Tongue (tissue), 3 donors: ENCODE measurements at places on chromosomes 11 and 22.

GRCh38 chr11:47924184-47924691, 56.1 kb upstream of the PTPRJ start:
- no peak for DNase-seq

- no peak for DNase-seq
Measured at GRCh38 chr22:21876486-21877176, 9.2 kb upstream of the MAPK1 start.

- no peak for DNase-seq
Measured at GRCh38 chr11:22749536-22749935, 80.1 kb downstream of the SVIP start.

DNA sequence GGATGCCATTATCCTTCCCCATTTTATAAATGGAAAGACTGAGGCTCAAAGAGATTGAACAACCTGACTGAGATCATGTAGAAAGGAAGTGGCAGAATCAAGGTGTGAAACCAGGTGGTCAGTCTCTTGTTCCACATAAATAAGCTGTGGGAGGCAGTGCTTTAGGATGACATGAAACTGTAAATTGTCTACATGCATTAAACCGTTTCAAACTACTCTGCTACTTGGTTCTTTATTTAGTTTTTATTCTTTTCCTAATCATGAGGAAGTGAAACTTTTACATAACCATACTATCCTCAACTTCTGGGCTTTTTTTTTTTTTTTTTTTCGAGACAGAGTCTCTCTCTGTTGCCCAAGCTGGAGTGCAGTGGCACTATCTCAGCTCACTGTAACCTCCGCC, 34.9 kb downstream of the CADM1 start:
- no peak for DNase-seq

GRCh38 chr22:24442352-24442744, 14.9 kb downstream of the ADORA2A start:
- DNase-seq, result no peak

DNA sequence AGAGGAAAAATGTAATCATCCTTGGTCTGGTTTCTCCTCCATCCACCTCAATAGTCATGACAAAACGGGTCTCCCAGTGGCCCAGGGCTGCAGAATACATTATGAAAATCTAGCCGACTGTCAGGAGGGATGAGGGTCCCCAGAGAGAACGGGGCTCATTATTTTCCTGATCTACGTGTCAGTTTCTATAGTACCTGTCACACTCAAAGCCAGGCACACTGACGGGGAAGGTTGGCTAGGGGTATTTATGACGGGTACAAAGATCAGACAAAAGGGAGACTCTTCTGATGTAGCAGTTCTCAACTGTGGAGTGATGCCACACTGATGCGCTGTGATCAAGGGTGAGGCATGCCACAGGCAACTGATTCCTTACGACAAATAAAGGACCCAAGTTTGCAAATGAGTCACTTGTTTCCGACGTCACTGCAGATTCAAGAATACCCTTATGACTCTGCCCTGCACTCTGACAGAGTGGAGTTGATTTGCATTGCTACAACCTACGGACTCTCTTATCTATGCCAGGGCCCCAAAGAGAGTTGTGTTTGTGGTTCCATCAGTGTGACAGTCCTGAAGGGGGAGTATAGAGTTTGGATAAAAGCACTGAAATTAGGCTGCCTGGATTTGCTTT, 188.2 kb upstream of the TBCEL start:
- DNase-seq, result no peak

DNA sequence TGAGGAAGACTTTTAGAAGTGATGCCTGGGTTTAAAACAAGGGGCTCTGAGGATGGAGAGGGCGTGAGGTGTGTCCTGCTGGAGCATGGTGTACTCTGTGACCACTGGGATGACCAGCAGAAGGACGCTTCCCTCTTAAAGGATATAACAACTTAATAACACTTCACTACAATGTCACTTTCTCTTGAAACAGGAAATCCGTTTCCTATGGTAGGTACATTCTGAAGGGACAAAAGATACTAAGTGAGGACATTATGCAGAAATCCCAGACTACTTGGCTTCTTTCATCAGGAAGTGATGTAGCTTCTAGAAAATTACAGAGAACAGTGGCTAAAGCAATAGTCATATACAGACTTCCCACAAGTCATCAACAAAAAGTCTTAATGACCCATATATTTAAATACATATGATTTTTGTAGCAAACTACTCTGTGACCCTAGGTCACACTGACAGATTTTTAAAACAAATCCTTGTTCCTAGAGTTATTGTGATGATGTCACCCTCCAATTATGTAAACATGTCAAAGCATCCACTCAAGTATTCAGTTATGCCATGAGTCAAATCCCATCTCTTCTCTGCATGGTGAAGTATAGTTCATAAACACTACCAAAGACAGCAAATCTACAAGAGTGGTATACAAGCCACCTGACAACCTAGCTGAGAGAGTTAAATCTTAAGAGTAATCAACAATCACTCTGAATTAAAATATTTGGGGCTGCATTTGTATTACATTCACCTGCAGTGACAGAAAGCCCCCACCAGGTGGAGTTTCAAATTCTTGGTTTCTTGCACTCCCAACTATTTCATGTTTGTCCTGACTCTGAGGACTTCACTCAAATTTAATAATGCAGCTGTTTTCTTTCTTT, 32.8 kb downstream of the PITPNB start:
- peak; percentile 67 for DNase-seq

- DNase-seq, result no peak
Measured at GRCh38 chr11:86182976-86183584, 61.5 kb upstream of the EED start.

GRCh38 chr11:35014346-35014745, 97.9 kb downstream of the PDHX start:
- DNase-seq, result peak; percentile 85

- DNase-seq, result no peak
Measured at GRCh38 chr11:76189682-76190081, 16.6 kb downstream of the WNT11 start.

- DNase-seq, result no peak
Measured at GRCh38 chr11:76729214-76729613, 53.9 kb upstream of the TSKU start.

- DNase-seq, result no peak
Measured at GRCh38 chr22:36764060-36764459, 11.9 kb downstream of the IFT27 start.

DNA sequence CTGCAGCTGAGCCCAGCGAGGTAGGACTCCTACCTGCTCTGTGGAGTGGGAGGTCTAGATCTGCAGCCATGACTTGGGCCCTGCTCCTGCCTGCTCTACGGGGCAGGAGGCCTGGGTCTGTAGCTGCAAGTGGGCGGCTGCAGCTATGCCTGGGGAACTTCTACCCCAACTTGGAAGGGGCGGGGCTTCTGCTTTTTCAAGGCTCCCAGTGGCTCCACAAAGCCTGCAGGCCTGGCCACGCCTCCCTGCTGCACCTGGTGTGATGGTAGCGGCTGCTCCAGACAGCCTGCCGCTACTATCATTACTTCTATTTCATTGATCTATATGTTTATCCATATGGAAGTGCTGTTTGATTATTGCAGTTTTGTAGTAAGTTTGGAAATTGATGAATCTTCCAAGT, 121.2 kb downstream of the NELL1 start:
- no peak for DNase-seq

DNA sequence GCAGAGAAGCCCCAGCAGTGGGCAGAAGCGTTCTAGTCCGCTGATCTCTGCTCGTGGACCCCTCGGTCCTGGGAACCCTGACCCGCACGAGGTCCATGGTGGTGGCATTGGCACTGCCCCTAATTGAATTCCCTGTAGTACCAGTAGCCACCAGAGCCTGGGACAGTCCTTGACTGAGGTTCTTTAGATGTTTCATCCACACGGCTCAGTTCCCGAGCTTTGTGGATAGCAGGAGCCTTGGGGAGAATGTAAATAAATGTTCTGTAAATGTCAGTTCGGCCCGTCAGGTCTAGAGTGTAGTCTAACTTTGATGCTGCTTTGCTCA, 39.4 kb upstream of the SEPTIN5 start:
- no peak for DNase-seq

DNA sequence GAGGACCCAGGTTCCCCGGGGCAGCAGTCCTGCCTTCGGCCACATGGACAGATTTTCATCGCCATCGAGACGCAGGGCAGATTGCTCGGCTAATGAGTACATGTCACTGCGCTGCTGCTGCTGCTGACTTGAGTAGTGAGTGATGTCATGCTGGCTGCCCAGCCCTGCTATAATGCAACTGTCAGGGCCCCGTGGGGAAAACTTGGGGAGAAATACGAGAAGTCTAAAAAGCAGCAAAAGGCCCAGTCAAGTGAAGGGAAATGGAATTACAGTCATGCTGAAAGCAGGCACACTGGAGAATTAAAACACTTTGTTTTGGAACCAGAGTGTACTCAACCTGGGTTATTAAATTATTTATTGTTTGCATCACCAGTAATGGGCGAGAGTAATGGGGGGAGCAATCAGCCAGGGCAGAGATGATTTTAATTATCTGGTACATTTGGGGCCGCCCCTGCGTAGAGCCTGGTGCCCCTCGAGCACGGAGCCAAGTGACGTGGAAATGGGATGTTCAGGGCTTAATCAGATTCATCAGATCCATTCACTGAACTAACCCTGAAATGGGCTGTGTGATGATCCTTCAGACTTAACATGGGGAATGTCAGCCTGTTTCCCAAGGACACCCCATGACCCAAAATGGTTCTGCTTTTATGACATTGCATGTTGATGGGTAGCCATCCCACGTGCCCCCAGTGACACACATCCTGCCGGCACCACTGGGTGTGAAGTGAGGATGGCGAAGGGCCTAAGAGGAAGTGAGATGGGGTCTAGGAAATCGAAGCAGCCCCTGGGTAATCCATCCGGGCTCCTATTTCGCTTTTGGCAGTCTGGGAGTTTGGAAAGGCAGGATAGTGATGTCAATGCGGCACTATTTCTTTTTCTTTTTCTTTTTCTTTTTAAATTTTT, 241.6 kb upstream of the CADM1 start:
- peak; percentile 86 for DNase-seq

- DNase-seq, result no peak
Measured at GRCh38 chr11:131042041-131042390, 125.7 kb upstream of the SNX19 start.

DNA sequence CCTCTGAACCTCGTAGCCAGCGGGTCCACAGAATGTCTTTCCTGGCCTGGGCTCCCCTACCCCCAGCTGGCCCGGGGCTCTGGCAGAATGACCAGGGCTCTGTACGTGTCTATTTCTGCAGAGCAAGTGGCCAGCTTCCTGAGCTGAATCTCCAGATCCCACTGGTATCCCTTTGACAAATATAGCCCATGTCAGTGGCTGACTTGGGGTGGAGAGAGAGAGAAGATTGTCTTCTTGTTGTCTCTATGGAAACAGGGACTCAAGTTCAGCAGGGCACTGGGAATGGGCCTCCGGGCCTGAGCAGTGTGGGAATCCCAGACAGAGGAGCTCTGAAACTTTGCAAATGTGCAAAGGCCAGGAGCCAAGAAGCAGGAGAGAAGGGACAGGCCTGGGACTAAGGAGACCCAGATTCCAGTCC, 33.9 kb downstream of the ANO1 start:
- peak; percentile 57 for DNase-seq

- DNase-seq, result peak; percentile 14
Measured at GRCh38 chr11:113806406-113806805, 26.8 kb downstream of the CLDN25 start.

GRCh38 chr11:17781626-17782025, 47.0 kb downstream of the KCNC1 start:
- DNase-seq, result no peak

DNA sequence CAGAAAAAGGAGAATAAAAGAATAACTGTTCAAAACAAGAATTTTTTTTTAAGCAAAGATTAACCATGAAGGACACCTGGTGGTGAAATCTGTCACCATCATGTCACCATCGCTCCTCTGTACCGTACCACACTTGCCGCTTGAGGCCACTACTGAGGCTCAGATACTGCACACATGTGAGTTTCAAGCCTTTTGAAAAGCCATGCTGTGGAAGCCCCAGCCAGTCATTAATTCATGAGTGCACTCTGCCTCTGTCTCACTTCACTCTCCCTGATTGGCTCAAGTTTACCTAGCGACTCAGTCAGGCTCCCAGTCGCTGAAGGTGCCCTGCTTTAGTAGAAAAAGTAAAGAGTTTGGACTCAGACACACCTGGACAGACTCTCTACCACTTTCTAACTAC, 6.6 kb upstream of the MS4A12 start:
- DNase-seq, result no peak

DNA sequence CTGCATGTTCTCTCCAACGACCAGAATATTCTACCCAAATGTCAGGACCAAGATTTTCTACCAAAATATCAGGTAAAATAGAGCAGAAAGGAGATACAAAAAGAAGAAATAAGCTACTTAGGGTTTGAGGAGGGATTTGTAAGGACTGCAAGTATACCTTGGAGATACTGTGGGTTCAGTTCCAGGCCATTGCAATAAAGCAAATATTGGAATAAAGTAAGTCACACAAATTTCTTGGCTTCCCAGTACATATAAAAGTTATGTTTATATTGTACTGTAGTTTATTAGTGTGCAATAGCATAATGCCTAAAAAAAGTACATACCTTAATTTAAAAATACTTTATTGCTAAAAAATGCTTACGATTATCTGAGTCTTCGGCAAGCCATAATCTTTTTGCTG, 34.1 kb downstream of the CCDC15 start:
- DNase-seq, result no peak

- no peak for DNase-seq
Measured at GRCh38 chr11:8642196-8642841, 40.1 kb downstream of the TRIM66 start.

DNA sequence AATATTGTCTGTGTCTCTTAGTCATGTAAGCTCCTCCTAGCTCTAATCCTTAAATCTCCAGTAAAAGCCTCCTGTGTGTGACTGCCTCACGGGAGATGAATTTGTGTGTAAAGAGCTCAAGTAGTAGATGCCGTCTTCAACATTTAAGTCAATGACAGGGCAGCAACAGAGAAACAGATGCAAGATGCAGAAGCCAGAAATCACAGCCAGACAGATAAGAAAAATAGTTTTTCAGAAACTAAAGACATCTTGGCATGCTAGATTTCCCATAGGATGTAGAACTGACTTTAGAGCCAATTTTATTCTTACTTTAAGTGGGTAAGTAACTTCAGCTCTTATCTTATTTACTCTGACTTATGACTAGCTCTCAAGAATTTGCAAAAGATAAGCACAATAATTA, 652.8 kb downstream of the KCNA4 start:
- DNase-seq, result no peak

GRCh38 chr11:44530413-44531115, 34.9 kb upstream of the CD82 start:
- DNase-seq, result no peak

DNA sequence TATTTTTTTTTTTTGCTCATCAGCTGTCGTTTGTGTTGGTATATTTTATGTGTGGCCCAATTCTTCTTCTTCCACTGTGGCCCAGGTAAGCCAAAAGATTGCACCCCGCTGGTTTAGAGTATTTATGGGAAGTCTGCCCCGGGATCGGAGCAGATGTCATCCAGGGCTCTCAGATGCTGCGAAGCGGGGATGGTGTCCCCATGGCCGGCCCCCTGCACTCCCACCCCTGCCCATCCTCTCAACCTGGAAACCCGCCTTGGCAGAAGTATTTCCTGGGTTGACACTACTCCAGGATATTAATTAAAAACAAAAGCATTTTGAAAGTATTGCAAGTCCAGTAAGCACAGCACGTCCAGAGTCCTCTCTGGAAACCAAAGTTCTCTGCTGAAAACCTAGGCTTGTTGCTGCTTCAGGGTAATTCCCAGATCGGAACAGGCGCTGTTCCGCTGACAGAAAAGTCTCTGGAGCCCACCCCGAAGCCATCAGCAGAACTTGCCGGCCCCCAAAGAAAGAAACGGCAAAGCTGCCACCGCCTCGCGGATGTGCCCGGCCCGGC, 833 bp downstream of the SCUBE2 start:
- DNase-seq, result no peak
